ENCODE measurements at places on chromosomes 6 and 20. TPM values are rescaled to one million over a fixed set of nuclear protein-coding genes. Genes with fewer than 3 reads are reported as not detected.

GRCh38 chr6:27275025-27275956, 27.8 kb downstream of the PRSS16 start:
- DNase-seq = peak; percentile 85

GRCh38 chr6:149567194-149567586, 1.0 kb downstream of the GINM1 start:
- DNase-seq = no peak

DNA sequence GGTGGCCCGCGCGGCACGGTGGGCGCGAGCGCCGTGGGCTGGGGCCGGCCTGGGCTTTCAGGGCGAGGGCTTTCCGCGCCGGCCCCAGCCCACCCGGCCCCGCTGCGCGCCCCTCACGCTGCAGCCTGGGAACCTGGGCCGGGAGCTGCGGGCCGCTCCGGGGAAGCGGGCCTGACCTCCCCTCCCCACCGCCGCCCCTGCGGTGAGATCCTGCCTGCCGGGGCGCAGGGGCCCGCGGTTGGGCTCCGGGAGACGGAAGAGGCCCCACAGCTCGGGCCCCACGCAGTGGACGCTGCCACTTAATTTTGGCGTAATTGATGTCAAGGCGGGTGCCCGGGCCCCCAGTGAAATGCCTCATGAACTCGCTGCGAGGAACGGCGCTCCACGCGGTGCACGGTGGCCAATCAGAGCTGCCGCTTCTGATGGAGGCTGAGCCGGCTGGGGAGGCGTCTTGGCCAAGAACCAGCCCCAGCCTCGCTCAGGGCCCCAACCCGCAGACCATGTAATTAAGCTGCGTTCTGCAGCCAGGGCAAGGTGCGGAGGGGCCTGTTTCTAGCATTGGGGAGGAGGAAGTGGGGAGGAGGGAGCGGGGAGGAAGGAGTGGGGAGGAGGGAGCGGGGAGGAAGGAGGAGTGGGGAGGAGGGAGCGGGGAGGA, 96.1 kb upstream of the BHLHE23 start:
- peak; percentile 68 for DNase-seq

DNA sequence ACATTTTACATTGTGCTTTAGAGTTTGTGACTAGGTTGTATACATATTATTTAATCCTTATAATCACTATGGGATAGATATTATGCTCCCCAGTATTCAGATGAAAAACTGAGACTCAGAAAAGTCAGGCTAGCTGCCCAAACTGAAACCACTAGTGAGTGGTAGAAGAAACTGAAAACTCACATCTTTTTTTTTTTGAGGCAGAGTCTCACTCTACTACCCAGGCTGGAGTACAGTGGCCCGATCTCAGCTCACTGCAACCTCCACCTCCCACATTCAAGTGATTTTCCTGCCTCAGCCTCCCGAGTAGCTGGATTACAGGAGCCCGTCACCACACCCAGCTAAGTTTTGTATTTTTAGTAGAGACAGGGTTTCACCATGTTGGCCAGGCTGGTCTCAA, 22.2 kb downstream of the RNF24 start:
- DNase-seq = no peak

The C20orf96 gene
- total RNA-seq = 0.57 TPM

DNA sequence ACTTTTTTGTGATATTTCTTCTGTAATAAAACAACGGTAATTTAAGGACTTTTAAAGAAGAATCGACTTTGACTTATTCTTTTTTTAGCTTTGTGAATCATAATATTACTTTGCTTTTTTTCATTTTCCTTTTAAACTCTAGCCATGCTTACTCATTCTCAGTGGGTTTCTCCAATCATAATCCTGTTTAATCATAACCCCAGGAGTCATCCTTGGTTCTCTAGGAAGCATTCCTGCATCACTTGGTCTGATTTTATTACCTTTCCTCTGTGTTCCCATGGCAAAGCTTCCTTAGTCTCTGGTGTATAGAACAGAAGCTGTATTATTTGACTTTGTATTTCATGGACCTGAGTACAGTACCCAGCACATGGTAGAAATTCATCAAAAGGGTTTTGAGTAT, 223.5 kb downstream of the CDKAL1 start:
- DNase-seq = peak; percentile 43

The ABT1 gene
- 22.4 TPM for total RNA-seq

- no peak for DNase-seq
These were observed 256.3 kb upstream of the SOX4 start for GRCh38 chr6:21337263-21337662.

The SAMD5 gene
- 2.7 TPM for total RNA-seq

GRCh38 chr6:30101444-30102413, 11.2 kb downstream of the TRIM31 start:
- peak; percentile 95 for DNase-seq
